Stimulated activated CD4-positive, alpha-beta T cell treated with anti-CD3 and anti-CD28 coated beads, TNF-alpha, amount 100 ng/mL, for 24 hours (primary cell): ENCODE measurements at places on chromosomes 7 and 10.

DNA sequence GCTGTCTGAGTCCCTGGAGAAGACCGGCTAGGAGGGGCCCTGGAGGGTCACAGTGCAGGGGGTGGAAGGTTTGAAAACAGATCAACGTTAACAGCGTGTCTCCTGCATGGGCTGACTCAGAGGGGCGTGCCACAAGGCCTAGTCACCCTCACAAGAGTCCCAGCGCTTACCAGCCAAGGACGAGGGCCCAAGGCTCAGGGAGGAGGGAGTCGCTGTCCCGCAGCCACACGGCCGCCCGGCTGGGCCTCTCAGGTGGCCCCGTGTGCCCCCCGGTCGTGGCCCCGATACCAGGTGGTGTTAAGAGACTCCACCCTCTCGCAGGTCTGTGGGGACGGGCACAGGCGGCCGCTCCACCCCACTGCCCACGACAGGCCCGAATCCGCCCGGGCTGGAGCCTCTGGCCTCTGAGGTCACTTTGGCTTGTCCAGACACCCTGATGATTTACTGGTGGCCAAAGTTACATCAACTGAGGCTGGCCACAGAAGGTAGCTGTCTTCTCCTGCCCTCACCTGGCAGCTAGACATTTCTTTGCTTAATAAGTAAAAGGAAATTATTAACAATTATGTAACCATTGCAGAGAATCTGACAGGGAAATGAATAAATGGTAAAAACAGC is 34.0 kb downstream of the FAM20C start:
- no peak for DNase-seq

GRCh38 chr10:19817231-19817933 is 1.1 kb downstream of the PLXDC2 start:
- no peak for DNase-seq

DNA sequence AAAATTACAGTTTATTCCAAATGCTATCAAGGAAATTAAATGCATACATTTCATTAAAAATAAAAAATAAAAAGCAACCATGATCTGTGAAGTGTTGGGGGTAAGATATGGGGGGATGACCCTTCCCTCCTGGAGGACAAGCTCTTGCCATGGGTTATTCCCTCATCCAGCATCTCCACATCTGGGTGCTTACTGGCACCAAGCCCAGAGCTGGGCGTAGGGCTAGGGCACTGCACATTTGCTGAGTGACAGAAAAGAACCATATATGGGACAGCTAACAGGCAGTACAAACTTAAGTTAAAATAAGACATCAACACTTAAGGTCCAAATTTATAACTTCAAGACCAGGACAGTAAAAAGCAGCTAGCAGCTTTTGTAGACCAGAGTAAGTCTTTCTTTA is 10.2 kb downstream of the CCDC6 start:
- DNase-seq = no peak

DNA sequence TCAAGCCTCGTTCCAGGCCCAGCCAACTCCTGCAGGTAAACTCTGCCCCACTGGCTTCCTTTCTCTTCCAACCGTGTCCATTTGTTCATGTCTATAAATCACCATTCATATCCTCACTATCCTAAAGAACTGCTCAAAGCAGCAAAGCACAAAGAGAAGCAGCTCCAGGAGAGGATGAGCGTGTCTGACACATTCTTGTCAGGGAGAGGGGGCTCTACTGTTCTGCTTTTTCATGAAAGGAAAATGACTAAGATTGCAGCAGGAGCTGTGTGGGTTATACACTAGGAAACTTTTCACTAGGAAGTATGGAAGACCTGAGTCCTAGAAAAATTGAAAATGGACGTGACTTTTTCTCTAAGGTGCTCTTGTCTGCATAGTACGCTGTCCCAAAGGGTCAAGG is 16.7 kb downstream of the AGFG2 start:
- no peak for DNase-seq

- DNase-seq = no peak
Measured at GRCh38 chr7:120799813-120800475, 58.0 kb downstream of the TSPAN12 start.

- DNase-seq = no peak
Measured at GRCh38 chr7:101795461-101795860, 22.0 kb upstream of the CUX1 start.

DNA sequence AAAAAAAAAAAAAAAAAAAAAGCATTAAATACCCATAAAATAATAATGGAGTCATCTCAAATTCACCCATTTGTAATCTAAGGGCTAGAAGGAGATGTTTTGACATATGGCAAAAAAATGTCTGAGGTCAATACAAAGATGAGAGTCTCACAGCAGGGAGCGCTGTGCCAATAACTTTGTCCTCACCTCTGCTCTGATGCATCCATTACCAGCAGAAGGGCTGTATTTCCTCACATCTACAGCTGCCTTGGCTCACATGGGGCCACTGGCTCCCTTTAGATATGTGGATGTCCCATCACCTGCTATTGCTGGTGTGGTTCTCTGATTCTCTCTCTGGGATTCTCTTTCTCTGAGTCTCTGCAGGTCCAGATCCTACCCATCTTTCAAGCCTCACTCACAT is 90.3 kb upstream of the FAM133B start:
- DNase-seq = no peak

- DNase-seq = no peak
Measured at GRCh38 chr7:43588477-43589132, 5.7 kb downstream of the STK17A start.

DNA sequence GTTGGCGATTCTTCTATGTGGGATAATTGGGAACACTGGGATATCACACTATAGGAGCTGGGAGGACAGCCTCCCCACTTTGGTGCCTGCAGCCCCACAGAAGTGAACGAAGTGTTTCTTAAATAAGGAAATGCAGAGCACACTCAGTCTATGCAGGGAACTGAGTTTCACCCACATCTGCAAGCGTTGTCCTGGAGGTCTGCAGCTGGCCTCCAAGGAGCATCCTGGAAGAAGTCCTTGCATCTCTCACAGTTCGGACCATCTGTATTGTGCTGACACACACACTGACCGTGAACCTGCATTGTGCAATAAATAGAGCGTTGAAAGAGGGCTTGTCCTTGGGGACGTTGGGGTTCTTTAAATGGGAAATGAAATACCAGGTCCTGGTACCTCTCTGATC is 25.8 kb downstream of the LAMB4 start:
- DNase-seq = no peak

DNA sequence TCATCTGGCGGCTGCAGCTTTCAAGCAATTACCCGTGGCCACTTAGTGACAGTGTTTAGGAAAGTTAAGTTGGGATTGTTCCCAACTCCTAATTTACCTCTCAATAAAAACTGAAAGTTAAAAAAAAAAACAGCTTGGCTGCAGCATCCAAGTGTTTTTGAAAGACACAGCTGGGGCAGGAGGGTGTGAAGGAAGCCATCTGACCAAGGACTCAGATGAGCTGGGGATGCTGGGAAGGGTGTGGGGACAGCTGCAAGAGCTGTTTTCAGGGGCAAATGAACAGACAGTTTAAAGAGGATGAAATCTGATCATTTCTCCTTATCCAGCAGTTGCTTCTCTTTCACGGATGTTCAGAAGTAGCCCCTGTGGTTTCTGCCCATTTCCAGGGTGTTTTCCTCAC is 129.2 kb upstream of the CDCA7L start:
- DNase-seq = no peak

GRCh38 chr10:13617116-13617515 is 30.4 kb downstream of the PRPF18 start:
- no peak for DNase-seq

- no peak for DNase-seq
Measured at GRCh38 chr7:132131196-132131595, 445.1 kb downstream of the PLXNA4 start.

- DNase-seq = no peak
Measured at GRCh38 chr10:113139699-113140098, 189.7 kb downstream of the TCF7L2 start.

GRCh38 chr7:112001091-112001826 is 204.9 kb downstream of the DOCK4 start:
- no peak for DNase-seq

GRCh38 chr7:68269405-68269804 is 1272.8 kb downstream of the TYW1 start:
- DNase-seq = no peak
